ENCODE measurements at places on chromosomes 3 and 15.

DNA sequence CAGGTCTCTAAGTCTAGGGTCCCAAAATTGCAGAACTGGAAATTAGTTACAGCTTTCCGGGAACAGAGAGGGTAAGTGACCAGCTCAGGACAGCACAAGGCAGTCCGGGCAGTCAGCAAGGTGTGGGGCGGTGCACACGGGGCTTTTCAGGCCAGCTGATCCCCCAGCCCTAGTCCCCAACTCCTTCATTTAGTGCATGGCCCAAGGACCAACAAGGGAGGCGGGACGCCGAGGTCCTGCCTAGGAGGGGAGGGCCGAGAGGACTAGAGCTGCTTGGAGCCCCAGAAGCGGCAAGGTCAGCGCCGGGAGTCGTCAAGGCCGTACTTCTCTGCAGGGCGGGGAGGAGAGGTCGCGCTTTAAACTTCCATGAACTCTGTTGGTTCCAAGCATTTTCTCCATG, 2.0 kb upstream of the PDE8A start:
- DNase-seq, result no peak

DNA sequence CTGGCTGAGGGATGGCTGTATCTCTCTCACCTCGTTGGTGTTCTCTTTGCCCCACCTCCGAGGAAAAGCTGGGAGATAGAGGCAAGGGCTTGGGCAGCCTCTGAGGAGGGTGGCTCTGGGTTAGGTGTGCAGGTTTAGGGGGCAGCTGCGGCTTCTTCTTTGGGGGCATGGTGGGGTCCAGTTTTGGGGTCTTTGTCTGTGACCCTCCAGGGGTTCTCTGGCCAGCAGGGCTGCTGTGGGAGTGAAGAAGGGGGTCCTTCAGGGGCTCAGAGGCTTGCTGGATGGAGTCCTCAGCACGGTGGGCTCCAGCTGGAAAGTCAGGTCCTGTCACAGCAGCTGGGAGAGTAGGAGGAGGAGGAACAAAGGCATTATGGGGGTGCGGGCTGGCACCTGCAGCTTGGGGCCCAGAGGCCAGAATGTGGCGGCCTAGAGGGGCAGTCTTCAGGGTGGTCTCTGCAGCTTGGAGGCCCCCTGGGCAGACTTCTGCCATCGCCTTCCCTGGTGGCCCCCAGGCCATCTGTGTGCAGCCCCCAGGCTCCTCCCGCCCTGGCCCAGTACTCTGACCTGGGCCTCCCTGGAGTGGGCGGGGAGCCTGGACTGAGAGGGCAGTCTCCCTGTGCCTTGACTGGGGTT, 7.0 kb downstream of the XIRP1 start:
- no peak for DNase-seq

- no peak for DNase-seq
Observed at GRCh38 chr3:134839990-134840389, 44.9 kb downstream of the EPHB1 start.

- DNase-seq, result no peak
Observed at GRCh38 chr3:165716592-165716991, 120.6 kb downstream of the BCHE start.

- no peak for DNase-seq
Observed at GRCh38 chr15:27480141-27480530, 509.2 kb downstream of the GABRG3 start.

DNA sequence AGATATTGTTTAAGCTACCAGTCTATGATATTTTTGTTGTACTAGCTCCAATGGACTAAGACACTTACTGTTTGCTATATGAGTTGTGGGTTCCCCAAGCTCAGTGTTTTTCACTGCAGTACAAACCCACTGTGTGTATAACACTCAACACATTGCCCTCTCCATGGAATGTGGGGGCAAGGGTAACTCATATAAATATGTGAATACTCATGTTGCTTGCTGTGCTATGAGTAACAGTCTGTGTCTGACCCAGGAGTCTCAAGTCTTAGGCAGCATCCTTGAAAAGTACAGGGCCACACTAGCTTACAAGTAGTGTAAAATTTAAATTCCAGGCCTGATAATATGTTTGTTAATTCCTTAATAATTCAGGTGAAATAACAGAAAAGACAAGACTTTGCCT, 22.5 kb upstream of the CNTN3 start:
- no peak for DNase-seq

GRCh38 chr3:105866656-105867653, 1.9 kb downstream of the CBLB start:
- no peak for DNase-seq

- no peak for DNase-seq
Observed at GRCh38 chr3:4823986-4824925, 155.0 kb upstream of the BHLHE40 start.

GRCh38 chr15:59372352-59373211, at the start of gene MYO1E:
Gene MYO1E (minus strand): TSS chr15:59372871. CDS start chr15:59372500, 371 bp downstream.
- peak; percentile 2 for DNase-seq

DNA sequence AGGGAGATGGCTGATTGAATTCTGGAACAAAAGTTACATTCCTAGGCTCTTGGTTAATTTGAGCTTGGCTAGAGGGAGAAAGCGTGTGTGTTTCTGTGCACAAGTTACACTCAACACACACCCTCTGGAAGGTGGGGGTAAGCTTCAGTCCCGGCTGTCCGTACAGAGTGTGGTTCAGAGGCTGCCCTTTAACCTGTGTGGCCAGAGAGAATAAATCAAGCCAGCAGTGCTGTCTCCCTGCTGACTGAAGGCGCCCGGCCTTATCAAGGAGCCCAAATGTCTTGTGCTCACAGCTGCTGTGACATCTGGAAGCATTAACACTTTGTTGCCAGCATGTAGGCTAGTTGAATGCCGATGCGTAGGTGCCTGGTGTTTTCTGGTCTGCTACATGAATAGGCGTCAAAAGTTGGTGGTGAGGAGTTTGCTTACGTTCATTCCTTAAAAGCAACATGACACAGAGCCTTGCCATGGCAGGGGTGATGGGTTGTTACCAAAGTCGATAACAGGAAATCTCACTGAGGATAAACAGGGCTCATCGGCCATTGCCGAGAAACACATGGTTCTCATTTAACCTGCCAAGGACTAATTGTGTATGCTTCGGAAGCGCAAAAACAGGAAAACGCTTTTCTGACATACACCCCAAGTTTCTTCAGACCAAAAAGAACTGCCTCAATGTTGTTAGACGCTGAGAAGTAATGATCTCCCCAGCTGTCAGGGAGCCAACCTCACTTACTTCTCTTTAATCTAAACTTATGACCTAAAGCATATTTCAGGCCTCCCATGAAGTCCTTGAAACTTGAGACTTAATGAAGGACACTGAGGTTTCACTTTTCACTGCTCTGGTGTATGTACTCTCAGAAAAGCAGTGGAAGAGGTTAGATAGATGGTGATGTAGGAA, 95.8 kb upstream of the CTDSPL start:
- no peak for DNase-seq

GRCh38 chr3:15983693-15984092, 185.9 kb upstream of the ANKRD28 start:
- DNase-seq, result no peak

- no peak for DNase-seq
Observed at GRCh38 chr3:38226273-38226672, 39.3 kb upstream of the SLC22A13 start.

DNA sequence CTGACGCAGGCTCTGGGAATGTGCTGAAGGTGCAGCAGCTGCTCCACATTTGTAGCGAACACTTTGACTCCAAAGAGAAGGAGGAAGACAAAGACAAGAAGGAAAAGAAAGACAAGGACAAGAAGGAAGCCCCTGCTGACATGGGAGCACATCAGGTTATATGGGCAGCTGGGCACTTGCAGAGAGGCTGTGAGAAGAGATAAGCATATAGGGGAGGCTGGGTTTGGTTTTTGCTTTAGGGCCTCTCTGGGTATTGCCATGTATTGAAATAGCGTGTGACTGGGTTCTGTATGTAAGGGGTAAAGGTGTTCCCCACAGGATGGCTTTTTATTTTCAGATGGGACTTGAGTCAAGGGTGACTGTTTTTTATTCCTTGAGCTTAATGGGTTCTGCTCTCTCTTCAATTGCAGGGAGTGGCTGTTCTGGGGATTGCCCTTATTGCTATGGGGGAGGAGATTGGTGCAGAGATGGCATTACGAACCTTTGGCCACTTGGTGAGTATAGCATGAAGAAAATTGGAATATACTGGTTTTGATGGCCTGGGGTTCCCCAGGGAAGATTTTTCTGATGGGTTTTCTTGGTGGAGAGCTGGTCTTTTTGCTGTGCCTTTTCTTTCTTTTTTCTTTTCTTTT, 7.4 kb downstream of the PSMD2 start:
- no peak for DNase-seq

GRCh38 chr15:89030311-89030710, 57.9 kb upstream of the ABHD2 start:
- no peak for DNase-seq

GRCh38 chr3:95311272-95311671, 1248.4 kb downstream of the NSUN3 start:
- no peak for DNase-seq

- peak; percentile 13 for DNase-seq
Observed at GRCh38 chr3:197428117-197428801, 127.5 kb downstream of the BDH1 start.

GRCh38 chr3:161231861-161232260, 10.8 kb downstream of the NMD3 start:
- no peak for DNase-seq

DNA sequence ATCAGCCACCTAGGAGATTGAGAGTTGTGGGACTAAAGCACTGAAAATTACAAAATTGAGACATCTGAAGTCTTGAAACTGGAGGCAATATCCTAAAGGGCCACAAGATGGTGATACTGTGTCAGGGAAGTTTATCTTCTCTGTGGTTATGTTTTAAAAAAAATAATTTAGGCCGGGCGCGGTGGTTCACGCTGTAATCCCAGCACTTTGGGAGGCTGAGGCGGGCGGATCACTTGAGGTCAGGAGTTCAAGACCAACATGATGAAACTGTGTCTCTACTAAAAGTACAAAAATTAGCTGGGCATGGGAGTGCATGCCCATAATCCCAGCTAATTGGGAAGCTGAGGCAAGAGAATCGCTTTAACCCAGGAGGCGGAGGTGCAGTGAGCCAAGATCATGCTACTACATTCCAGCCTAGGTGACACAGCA, 17.9 kb upstream of the NIT2 start:
- DNase-seq, result no peak

- no peak for DNase-seq
Observed at GRCh38 chr15:25877681-25878080, 14.6 kb upstream of the ATP10A start.

DNA sequence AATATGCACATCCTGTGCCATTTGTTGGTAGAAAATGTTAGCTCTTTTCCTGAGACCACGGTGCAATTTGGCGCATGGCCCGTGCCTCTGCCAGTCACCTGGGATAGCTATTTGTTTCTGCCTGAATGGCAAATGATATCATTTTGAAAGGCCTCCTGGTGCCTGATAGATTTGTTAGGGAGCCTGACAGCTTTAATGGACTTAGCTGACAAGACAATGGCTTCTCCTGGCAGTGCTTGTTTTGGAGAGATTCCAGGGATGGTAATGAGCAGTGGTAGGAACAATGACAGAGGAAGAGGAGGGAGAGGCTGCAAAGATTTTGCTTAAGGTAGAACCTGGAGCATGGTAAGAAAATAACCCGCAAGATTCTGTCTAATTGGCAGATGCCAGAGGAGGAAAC, 268.5 kb downstream of the CLSTN2 start:
- DNase-seq, result no peak

GRCh38 chr3:115789481-115789880, 166.2 kb downstream of the GAP43 start:
- no peak for DNase-seq

- no peak for DNase-seq
Observed at GRCh38 chr3:63240381-63240902, 37.7 kb upstream of the SYNPR start.

DNA sequence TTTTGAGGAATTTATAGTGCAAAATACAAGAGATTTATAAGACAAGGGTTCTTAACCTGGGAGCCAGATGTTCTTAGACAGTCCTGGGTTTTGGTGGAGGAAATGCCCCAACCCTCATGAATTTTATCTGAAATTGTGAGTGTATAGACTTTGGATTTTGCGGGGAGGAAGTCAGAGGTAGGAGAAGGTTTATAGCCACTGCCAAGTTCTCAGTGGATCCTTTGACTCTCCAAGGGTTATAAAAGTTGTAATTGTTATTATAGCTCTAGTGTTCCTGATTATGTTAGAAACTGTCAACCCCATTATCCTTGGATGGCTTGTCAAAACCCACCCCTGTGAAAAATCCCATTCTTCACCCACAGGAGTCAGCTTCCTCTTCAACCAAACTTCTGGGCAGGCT, 183.6 kb downstream of the LRTM1 start:
- DNase-seq, result no peak

DNA sequence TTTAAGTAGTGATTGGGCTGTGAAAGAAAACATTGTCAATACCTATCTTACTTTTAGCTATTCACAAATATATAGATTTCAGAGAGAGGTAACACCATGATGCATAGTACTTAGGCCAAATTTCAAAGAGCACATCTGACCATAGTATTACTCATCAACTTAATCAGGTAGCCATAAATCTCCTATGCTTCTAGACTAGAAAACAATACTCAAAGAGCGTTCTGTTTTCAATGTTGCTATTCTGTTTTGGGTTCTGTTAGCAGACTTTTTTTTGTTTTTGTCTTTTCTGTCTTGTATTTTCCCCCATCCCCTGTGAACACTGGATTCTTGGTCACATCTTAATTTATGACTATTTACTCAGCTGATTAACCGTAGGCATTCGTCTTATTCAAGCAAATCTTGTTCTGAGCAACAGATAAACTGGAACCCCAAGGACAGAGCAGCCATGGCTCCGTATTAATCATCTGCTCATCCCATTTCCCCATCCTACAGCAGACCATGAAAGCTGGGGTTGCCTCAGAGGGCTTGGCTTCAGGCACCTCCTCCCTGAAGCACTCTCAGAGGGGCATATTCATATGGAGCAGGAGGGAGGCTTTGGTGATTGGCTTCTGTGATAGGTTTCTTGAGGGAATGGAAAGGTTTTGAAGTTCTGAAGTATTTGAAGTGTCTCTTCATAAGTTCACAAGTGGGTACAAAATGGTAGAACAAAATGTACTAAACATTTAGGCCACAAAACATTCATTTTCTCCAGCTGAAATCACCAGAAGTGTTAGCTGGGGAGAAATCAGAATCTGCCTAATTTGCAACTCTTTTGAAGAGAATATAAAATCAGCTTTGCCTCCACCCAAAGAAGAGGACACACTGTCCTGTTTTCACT, 105.3 kb downstream of the TNIK start:
- DNase-seq, result no peak

DNA sequence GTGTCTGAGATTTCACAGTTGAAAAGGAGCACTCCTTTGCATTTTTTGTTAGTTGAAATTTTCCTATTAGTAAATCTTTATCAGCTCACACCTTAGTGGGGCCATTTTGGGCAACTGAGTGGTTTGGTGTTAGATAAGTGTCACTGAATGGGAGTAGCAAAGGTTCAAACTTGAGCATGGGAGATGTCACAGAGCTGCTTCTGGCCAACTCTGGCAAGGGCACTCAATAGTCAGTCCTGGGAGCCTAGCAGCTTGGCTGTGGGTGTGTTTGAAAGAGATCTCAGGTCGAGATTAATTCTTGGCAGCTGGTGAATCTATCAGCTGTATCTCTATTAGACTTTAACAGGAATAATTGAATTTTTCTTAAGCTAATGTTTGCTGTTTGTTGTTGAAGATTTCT, 579.3 kb downstream of the EDEM1 start:
- DNase-seq, result no peak

Measured in activated effector memory CD4-positive, alpha-beta T cell treated with Interleukin-2 at 50 U/mL for 16 hours (primary cell).